Activated T-cell treated with anti-CD3 and anti-CD28 coated beads, Interleukin-2, amount 50 U/mL, for 72 hours (primary cell): ENCODE measurements at places on chromosomes 16 and 17. TPM values are rescaled to one million over a fixed set of nuclear protein-coding genes. Genes with fewer than 3 reads are reported as not detected.

CA7 gene
- total RNA-seq, result not detected

KCNH6 gene
- total RNA-seq, result not detected

ZNF778 gene
- total RNA-seq, result 10.9 TPM

CHD9NB gene
- 0.19 TPM for total RNA-seq

TSPAN10 gene
- 0.63 TPM for total RNA-seq

NT5C3B gene
- total RNA-seq, result 49.5 TPM

SNF8 gene
- 54.7 TPM for total RNA-seq

SGCA gene
- 2.3 TPM for total RNA-seq

KRT32 gene
- total RNA-seq, result not detected

NOXO1 gene
- total RNA-seq, result 1.8 TPM

CA4 gene
- not detected for total RNA-seq

OR2C1 gene
- not detected for total RNA-seq

MILR1 gene
- total RNA-seq, result 0.58 TPM

KIF18B gene
- total RNA-seq, result 48.1 TPM
